ENCODE measurements at places on chromosomes 13 and 19.

DNA sequence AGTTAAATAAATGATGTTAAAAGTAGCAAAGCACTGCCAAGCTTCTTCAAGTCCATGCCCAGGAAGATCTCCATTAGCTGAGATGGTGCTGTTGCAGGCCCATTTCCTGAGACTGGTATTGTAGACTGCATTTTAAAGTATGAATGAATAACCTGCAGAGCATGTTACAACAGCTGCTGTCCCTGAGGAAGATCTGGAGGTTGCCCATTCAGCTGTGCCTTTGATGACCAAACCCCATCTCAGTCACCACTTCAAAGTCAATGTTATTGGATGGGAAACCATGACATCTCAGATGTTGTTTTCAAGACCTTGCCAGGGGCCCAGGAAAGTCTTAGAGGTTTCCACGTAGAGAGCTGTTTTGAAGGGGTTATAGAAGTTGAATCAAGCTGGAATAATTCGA lies 281.3 kb downstream of the MTUS2 start:
- no peak for DNase-seq

DNA sequence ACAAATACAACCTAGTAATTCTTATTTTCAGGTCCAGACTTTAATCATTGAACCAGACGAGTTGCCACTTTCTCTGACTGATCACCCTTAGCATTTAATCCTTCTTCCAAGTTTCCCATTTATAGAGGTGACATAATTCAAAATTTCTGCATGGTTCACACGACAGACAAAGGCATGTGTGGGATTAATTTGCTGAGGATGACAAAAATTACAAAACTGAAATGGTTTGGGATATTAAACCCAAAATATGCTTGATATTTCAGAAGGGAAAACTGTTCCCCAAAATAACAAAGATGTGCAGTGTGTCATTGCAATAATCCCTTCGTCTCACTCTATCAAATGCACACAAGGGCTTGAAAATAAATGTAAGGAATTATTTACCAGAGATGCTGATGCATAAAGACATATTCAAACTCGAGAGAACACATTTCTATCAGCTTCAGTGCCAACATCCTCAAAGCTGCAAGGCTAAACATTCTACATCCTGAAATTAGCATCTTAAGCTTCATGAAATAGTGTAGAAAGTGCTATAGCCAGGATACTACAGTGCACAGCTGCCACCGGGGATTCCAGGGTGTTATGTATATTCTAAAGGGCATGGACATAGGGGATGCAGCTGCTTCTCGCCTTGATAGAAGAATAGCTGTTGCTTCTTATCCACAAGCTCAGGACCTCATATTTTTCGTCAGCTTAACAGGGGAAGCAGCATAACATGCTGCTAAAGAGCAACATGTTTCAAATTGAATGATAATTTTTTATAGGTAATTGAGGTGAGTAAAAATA lies 198.7 kb upstream of the SLITRK1 start:
- no peak for DNase-seq

DNA sequence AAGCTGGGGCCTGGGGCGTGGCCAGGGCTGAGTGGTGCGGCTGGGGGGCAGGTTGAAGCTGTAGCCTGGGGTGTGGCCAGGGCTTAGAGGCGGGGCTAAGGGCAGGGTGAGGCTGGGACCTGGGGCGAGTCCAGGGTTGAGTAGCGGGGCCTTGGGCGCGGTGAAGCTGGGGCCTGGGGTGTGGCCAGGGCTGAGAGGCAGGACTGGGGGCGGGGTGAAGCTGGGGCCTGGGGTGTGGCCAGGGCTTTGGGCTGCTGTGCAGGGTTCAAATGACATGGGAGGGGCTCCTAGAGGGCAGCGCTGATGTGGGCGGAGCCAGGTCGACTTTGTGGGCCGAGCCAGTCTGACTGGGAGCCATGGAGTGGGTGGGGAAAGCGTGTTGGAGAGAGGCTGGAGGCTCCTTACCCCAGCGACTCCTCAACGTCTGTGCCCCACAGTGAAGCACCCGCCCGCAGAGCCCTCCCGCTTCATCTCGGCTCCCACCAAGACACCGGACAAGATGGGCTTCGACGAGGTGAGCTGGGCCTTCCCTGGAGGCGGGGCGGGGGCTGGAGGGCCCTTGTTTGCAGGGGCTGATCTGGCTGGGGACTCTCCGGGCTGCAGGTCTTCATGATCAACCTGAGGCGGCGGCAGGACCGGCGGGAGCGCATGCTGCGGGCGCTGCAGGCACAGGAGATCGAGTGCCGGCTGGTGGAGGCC lies 21.5 kb downstream of the COLGALT1 start:
- DNase-seq, result no peak

DNA sequence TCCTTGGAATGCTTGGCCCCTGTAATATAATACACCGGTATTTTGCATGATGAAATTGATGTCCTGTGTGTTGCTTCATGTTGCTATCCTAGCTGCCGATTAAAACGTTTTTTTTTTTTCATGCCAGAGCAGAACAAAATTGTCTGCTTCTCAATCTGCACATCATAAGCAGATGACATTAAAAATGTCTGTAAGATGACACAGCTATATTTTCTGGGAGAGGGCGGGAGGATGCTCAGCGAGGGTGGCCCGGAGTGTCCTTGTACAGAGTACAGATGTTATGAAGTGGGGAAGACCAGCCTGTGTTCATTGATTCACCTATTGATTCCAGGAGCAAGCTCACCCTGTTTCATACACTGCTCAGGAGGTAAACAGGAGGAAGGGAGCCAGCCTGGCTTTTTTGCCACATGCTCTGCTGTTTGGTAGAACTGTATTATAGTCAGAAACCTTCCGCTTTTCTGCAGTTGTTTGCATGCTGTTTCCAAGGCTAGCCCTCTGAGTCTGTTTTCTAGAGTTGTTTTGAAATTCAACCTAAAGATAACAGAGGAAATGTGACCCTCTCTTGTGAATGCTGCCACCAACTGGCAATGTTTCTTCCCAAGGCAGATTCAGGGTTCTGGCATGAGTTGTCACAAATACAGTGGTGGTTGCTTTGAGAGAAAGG lies 4.7 kb upstream of the IRS2 start:
- DNase-seq, result peak; percentile 57

GRCh38 chr13:98510156-98510509 lies 66.8 kb downstream of the STK24 start:
- DNase-seq, result no peak

DNA sequence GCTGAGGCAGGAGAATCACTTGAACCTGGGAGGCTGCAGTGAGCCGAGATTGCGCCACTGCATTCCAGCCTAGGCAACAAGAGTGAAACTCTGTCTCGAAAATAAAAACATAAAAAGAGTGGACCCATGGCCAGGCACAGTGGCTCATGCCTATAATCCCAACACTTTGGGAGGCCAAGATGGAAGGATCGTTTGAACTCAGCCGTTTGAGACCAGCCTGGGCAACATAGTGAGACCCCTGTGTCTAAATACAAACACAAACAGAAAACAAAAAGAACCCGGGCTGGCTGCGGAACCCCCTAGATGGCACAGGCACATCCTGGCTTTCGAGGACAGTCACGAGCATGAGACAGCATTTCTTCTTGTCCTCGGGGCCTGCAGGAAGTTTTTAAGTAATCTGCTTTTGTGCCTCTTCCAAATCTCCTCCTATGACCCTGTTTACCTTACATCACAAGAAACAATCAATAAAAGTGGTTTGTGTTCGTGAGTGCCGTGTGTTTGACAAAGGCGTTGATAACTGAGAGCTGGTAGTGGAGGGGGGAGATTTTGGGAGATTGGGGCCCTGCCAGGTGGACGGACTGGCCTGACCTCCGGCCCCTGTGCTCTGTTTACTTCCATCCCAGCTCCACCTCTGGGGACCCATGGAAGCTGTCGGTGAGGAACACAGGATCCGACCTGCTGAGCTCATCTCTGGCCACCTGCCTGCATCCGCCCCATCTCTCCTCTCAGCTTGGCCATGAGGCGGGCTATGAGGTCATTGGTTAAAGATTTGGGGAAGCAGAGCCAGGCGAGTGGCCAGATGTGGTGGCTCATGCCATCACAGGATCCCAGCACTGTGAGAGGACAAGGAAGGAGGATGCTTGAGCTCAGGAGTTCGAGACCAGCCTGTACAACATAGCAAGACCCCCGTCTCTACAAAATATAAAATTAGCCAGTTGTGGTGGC lies 5.9 kb upstream of the GDF15 start:
- DNase-seq, result no peak

DNA sequence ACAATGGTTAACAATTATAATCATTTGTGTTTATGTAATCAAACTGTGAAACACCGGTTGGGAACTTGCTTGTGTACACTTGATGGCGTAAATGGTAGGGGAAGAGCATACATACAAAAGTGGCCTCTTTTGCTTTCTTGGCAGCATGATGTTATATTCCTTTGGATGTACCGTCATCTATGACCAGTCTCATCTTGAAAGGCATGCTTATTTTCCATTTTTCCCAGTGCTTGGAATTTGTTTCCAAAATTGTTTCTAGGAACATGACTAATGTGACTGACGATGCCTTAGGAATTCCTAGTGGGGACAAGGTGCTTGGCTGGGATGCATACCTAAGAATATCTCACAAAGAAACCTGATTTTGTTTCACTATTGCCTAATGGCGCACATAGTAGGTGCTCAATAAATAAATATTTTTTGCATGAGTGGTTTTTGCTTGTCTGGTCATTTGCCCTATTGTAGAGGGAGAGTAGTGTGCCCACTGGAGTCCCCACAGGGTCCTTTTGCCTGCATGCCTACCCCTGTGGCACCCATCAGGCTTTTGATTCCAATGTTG lies 45.5 kb downstream of the SAE1 start:
- no peak for DNase-seq

GRCh38 chr13:113365583-113365970 lies 1.6 kb upstream of the GRTP1 start:
- DNase-seq, result no peak

- DNase-seq, result no peak
Observed at GRCh38 chr13:112345826-112346172, 30.4 kb upstream of the SPACA7 start.

Measured in NCI-H1694 (cell line).